ENCODE measurements at places on chromosomes 7 and 10. TPM values are rescaled to one million over a fixed set of nuclear protein-coding genes. Genes with fewer than 3 reads are reported as not detected.

Gene GDF2
- not detected for polyA plus RNA-seq

Gene CNTNAP2
- polyA plus RNA-seq, result not detected

Gene ACTL6B
- polyA plus RNA-seq, result not detected

Gene ABLIM1
- 388 TPM for polyA plus RNA-seq

Gene CALCR
- not detected for polyA plus RNA-seq

Gene GFRA1
- not detected for polyA plus RNA-seq

Data from naive thymus-derived CD8-positive, alpha-beta T cell (primary cell).